ENCODE measurements at places on chromosomes 2 and 18. TPM values are rescaled to one million over a fixed set of nuclear protein-coding genes. Genes with fewer than 3 reads are reported as not detected.

- DNase-seq = no peak
These were observed 2.0 kb upstream of the DGKD start for GRCh38 chr2:233352141-233352842.

RTP5 gene
- not detected for total RNA-seq

- DNase-seq = no peak
These were observed 85.3 kb downstream of the TRAPPC8 start for GRCh38 chr18:31857526-31858106.

MC2R gene
- not detected for total RNA-seq

WDR12 gene
- 13.4 TPM for total RNA-seq

DNA sequence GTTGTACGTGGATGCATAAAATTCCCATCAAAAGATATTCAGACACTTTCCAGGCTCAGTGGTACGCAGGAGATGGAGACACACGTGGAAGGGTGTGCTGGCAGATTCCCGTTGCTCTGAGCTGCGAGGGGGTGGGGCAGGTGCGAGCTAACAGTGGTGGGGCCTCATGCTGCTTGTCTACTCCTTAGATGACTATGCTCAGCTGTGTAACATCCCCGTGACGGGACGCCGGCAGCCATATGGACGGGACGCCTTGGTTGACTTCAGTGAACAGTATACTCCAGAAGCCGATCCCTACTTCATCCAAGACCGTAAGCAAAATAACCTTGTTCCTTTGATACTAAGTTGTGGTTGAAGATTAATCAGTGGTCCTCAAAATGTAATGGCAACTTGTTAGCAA lies 87.5 kb upstream of the RASGRP3 start:
- no peak for DNase-seq

THADA gene
- 40.2 TPM for total RNA-seq

KIAA2012 gene
- not detected for total RNA-seq

All from omental fat pad (tissue), 4 donors.